ENCODE measurements at places on chromosomes 2 and 18. TPM values are rescaled to one million over a fixed set of nuclear protein-coding genes. Genes with fewer than 3 reads are reported as not detected.

GRCh38 chr2:25939257-25939668 is 43.0 kb downstream of the KIF3C start:
- no peak for DNase-seq

DNA sequence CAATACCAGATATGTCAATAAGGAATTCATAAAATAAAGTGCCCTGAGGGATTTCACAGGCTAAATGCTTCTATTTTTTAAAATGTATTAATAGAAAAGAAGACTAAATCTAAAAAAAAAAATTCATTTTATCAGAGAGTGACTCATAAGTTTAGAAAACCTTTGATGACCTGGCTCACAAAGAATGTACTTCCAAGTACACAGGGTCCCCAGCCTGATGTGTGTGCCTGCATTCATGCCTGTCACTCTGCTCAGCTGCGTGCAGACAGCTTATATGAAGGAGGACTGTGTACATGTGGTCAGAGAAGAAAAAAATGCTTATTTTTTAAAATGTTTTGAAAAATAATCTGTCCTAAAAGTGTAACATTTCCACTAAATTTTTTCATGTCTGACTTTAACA is 3.0 kb upstream of the CPS1 start:
- no peak for DNase-seq

DNA sequence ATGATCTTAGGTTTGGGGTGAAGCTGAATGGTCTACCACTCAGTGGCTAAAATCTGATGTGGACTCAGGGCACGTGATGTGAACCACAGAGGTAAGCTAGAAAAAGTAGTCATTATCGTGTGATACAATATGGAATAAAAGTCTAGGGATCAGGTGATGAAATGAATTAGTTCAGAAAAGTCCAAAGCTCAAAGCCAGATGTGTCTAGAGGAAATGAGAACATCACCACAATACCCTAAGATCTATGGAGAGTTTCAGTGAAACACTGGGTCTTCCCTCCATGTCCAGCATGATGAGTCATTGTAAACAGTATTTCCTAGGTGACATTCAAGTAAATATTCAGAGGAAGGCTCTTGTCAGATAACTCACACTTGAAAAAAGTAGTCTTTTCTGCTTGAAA is 1257.4 kb upstream of the ZEB2 start:
- DNase-seq: no peak

Gene TTR
- total RNA-seq: not detected

Gene RNF125
- 1.7 TPM for total RNA-seq

Gene GYPC
- total RNA-seq: 19.7 TPM
